ENCODE measurements at places on chromosomes 6 and 20. TPM values are rescaled to one million over a fixed set of nuclear protein-coding genes. Genes with fewer than 3 reads are reported as not detected.

The KCNK5 gene
- 0.31 TPM for total RNA-seq

The KIF25 gene
- total RNA-seq, result not detected

The HIVEP2 gene
- 32.0 TPM for total RNA-seq

The HSD17B8 gene
- 6.4 TPM for total RNA-seq

The LGSN gene
- total RNA-seq, result not detected

The BANF2 gene
- not detected for total RNA-seq

The PAX1 gene
- not detected for total RNA-seq

The AGER gene
- total RNA-seq, result 1.5 TPM

The SNAI1 gene
- total RNA-seq, result 5.8 TPM

The SEL1L2 gene
- not detected for total RNA-seq

The FRK gene
- not detected for total RNA-seq

The ESF1 gene
- total RNA-seq, result 7.0 TPM

The MAK gene
- 0.42 TPM for total RNA-seq

The DPPA5 gene
- total RNA-seq, result not detected

All from mononuclear cell (primary cell).